ENCODE measurements at places on chromosomes 5 and 9. TPM values are rescaled to one million over a fixed set of nuclear protein-coding genes. Genes with fewer than 3 reads are reported as not detected.

GRCh38 chr5:116583862-116584222 is 9.2 kb upstream of the SEMA6A start:
- no peak for DNase-seq

GRCh38 chr9:124475158-124475867 is 25.1 kb downstream of the ADGRD2 start:
- no peak for DNase-seq

The SLC6A3 gene
- not detected for total RNA-seq

GRCh38 chr9:128323212-128323730 is 632 bp downstream of the COQ4 start:
- no peak for DNase-seq

- DNase-seq = no peak
Measured at GRCh38 chr5:33479311-33479710, 38.5 kb downstream of the TARS1 start.

DNA sequence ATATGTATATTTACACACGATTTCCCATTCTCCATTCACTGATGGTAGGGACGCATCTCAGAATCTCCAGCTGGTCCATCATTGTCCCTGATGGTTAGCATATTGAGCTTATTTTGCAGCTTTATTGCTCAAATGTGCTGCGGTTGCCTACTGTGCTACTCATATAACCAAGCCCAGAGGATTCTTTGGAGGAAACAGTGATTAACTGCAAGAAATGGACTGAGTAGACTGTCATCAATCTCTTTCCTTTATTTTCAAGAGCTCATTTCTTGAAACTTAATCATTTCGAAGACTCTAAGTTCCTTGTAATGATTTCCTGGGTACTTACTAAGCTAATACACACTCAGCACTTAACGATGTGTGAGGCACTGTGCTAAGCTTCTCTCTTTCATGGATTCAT is 119.0 kb downstream of the MAT2B start:
- no peak for DNase-seq

DNA sequence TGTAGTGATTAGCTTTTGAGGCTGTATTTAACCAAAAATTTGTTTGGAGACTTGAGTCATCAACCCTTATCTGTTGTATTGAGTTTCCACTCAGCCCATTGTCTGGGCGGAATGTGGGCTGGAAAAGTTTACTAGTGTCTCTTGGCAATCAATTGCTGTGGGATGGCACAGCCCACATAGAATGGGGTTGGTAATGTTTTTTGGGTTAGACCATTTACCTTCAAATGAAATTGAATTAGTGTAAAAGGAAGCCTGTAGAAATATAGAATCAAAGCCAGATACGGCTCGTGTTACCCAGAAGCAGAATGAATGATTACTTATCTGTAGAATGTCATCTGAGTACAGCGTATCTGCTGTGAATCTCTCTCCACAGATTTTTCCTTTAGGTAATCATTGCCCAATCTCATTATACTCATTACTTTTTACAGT is 142.9 kb downstream of the AOPEP start:
- peak; percentile 51 for DNase-seq

The ITK gene
- 0.69 TPM for total RNA-seq

The DDX4 gene
- total RNA-seq = not detected
